Daoy (cell line): ENCODE measurements at places on chromosomes 13 and 19.

DNA sequence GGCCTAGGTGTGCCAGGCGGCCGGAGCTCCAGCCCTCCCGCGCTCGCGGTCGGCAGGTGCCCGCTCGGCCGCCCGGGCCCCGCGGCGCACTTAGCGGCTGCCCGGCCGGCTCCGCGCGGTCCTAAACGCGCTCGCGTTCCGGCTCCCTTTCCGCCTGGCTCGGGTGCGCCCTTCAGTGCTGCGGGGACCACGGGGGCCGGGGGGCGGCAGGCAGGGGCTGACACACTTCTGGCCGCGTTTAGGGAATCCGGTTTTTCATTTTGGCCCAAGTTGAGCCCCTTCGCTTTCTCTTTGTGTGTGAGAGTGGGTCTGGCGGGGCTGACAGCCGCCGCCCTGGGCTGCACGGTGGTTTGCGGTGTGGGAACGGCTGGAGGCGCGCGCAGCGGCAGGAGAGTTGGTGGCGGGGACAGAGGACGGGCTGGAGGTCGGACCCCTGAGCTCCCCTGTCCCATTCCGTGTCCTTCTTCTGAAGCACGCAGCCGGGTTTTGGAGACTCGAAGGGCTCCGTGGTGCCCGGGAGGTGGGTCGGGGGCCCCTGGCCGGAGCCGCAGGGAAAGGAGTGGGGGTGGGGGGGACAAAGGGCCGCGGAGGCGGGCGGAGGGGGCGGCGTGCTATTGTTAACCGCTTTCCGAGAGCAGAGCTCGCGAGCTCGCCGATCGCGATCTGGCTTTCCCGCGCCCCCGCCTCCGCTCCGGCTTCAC is 3.1 kb downstream of the FGF9 start:
- DNase-seq = peak; percentile 63

DNA sequence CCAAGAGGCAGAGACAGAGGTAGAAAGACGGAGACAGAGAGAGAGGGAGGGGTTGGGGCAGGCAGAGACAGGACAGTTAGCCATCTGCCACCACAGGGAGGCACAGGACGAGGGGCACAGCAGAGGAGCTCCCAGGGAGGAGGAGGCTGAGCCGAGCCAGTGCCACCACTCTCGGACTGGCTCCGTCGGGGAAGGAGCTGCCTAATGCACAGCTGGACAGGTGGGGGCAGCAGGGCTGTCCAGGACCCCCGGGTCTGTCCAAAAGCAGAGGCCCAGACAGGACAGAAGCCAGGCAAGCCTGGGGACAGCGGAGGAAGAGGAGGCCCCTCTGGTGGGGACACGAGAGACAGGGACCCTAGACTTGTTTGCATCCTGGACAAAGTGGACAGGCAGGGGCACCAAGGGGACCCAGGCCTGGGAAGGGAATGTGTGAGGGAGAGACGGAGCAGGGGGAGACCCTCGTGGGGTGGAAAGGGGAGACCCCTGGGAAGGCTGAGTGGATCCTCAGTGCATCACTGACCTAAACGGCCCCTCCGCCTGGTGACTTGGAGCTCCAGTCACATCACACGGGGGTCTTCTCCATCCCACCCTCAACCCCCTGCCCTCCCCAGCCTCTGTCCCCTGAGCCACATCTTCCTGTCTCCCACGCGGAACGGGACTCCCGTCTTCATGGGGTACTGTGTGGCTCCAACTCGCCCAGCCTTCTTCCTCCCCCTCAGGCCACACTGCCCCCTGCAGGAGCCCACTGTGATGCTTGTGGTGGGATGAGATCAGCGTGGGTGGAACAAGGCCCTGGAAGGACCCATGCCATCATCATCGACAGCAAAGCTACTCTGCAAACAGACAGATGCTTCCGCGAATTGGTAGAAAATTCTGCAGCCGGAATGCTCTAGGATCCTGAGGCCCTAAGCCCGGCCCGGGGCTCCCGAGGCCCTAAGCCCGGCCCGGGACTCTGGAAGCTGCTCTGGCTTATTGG is 915 bp downstream of the F10 start:
- DNase-seq = no peak

GRCh38 chr13:28750187-28751045 is 31.6 kb upstream of the SLC46A3 start:
- DNase-seq = no peak

DNA sequence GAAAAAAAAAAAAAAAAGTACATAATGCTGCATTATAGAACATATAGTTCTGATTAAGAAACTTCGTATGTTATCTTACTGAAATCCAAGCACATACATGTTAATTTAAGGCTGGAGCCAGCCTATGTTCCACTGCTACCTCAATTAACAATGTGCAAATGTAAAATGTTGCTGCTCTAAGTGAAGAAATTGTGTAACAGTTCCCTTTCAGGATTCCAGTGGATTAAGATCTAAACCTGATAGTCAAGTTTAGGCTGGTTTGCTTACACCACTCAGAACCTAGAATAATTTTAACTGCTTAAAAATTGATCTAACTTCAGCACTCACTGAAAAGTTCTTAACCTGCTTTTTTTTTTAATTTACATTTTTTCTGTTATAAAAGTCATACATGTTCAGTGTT is 4.2 kb downstream of the VPS36 start:
- DNase-seq = no peak

DNA sequence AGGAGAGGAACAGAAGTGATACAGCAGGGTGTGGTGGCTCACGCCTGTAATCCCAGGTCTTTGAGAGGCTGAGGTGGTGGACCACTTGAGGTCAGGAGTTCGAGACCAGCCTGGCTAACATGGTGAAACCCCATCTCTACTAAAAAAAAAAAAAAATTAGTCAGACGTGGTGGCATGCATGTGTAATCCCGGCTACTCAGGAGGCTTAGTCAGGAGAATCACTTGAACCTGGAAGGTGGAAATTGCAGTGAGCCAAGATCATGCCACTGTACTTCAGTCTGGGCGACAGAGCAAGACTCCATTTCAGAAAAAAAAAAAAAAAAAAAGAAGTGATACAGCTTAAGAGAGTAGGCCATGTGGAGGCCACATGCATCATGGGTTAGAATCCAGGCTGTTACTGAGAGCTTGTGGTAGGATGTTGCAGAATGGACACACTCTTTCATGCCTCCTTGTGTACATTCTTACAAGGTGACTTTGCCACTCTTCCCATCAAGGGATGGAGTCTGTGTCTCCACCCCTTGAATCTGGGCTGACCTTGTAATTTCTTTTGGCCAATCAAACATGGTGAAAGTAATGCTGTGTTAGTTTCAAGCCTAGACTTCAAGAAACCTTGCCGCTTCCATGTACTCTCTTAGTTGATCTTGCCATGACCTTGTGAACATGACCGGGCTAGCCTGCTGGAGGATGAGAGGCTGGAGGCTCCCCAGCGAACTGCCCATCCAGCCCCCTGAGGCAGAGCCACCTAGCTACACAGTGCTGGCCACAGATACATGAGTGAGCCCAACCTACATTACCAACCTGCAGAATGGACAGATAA is 12.3 kb downstream of the FAM187B start:
- no peak for DNase-seq

DNA sequence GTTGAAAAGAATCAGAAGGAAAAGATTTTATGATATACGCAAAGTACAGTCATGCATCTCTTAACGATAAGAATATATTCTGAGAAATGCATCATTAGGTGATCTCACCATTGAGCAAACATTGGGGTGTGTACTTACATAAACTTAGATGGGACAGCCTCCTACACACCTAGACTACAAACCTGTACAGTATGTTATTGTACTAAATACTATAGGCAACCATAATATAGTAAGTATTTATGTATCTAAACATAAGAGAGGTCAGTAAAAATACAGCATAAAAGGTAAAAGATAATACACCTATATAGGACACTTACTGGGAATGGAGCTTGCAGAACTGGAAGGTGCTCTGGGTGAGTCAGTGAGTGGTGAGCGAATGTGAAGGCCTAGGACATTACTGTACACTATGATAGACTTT is 254.6 kb downstream of the SPRY2 start:
- peak; percentile 38 for DNase-seq

DNA sequence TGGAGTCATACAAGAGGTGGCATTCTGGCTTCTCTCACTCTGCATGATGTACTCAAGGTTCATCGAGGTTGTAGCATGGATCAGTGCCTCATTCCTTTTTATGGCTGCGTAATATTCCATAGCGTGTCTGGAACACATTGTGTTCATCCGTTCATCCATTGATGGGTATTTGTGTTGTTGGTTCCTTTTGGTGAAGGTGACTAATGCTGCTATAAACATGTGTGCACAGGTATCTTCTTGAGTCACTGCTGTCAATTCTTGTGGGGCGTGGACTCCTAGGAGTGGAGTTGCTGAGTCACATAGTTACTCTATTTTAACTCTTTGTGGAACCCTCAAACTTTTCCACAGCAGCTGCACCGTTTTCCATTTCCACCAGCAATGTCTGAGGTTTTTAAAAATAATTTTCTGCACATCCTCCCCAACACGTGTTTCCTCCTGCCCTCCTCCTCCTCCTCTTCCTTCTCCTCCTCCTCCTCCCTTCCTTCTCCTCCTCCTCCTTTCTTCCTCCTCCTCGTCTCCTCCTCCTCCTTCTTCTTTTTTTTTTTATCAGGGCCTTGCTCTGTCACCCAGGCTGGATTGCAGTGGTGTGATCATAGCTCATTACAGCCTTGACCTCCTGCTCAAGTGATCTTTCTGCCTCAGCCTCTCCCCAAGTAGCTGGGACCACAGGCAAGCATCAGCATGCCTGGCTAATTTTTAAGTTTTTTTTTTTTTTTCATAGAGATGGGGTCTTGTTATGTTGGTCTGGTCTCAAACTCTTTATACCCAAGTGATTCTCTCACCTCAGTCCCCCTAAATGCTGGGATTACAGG is 2.0 kb upstream of the TMEM221 start:
- DNase-seq = peak; percentile 24

GRCh38 chr13:98796798-98797197 is 44.3 kb upstream of the SLC15A1 start:
- DNase-seq = no peak

DNA sequence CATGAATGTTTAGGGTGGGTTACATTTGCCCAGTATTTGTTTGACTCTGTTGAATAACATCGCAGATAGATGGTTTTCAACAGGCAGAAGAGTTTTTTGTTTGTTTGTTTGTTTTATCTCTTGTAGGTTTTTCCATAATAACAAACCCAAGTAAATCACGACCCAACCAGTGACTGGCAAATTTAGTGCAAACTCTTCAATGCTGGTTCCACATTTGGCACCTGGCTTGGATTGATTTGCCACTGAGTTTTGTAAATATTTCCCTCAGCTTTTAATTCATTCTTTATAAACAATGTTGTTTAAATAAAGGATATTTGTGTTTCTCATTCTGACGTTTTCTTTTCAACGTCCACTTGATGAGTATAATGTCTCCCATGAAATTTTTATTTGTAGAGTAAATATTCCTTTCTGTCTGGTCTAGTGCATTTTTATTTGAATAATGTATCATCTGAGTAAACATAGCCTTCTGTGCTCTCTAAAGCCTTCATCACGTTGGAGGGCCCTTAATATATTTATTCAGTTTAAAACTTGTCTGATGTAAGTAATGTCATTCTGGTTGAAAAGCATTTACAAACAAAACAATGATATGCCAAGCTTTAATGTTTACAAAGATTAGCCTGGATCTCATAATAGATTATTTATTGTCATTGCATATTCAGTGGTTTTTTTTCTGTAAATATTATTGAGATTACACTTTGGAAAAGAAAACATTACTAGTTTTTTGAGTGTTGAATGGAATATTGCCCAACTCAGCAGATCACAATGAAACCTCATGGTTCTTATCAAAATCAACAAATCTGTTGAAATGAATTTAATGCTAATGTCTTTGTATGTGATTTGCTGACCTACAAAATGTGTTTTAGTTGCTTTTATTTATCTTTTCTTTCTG is 90.4 kb upstream of the PEG3 start:
- no peak for DNase-seq

DNA sequence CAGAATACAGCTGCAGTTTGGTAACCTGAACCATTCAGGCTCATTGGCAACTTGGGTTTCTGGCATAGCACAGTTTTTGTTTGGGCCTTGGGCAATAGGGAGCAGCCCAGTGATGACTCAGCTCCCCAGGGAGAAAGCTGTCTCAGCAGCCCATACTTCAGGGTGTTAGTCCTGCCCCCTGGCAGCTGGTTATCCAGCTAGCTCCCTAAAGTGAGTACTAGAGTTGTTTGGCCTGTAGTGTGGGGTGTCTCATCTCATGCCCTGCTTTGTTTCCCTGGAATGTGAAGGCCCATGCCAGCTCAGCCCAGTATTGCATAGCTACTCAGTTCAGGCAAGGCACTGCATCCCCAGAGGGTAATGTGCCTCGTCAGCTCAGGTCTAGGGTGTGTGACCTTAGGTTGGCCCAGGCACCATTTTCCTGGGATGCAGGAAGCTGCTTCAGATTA is 18.2 kb upstream of the ZNF543 start:
- peak; percentile 92 for DNase-seq

GRCh38 chr13:106159295-106160195 is 375.9 kb downstream of the EFNB2 start:
- DNase-seq = no peak

DNA sequence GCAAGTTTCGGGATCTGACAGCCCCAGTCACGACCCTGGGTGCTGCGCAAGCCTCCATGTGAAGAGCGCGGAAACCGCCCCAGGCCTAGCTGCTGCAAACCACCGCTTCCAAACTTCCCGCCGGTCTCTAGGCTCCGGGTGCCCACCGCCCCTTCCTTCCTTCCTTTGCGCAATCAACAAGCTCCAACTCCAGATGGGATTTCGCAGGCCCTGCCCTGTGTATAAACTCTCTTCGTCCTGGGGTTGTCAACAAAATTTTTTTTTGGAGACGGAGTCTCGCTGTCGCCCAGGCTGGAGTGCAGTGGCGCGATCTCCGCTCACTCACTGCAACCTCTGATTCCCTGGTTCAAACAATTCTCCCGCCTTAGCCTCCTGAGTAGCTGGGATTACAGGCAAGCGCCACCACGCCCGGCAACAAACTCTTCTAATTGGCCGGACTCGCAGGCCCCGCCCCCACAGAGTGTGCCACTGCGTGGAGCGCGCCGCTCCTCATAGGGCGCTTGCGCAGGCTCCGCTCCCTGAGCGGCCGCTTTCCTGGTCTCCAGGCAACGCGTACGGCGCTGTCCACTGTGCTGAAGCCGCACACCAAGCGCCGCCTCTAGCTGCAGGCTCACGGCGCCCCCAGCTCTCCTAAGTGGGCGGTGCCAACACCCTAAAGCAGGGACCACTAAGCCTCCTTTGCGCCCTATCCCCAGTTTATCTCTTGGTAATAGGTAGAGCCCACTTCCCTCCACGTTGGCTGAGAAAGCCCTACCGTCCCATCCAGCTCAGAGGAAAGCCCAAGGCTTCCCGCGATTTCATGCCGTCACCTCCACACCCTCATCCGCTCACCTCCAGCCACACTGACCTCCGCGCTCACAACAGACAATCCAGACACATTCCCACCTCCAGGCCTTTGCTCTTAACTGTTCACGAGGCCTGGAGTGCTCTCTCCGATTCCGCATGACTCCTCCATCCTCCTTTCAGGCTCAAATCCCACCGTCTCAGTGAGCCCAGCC is 5.5 kb upstream of the QTRT1 start:
- peak; percentile 95 for DNase-seq

GRCh38 chr13:67123165-67123564 is 107.0 kb downstream of the PCDH9 start:
- DNase-seq = no peak

GRCh38 chr19:51338563-51339312 is 3.2 kb downstream of the VSIG10L start:
- DNase-seq = peak; percentile 90

- no peak for DNase-seq
Measured at GRCh38 chr13:70375718-70376117, 267.5 kb upstream of the KLHL1 start.

GRCh38 chr19:29326849-29327840 is 114.2 kb upstream of the UQCRFS1 start:
- DNase-seq = no peak

- DNase-seq = peak; percentile 42
Measured at GRCh38 chr19:46674416-46675178, 13.6 kb upstream of the DACT3 start.
